D721Med (cell line): ENCODE measurements at places on chromosomes 2 and 18.

DNA sequence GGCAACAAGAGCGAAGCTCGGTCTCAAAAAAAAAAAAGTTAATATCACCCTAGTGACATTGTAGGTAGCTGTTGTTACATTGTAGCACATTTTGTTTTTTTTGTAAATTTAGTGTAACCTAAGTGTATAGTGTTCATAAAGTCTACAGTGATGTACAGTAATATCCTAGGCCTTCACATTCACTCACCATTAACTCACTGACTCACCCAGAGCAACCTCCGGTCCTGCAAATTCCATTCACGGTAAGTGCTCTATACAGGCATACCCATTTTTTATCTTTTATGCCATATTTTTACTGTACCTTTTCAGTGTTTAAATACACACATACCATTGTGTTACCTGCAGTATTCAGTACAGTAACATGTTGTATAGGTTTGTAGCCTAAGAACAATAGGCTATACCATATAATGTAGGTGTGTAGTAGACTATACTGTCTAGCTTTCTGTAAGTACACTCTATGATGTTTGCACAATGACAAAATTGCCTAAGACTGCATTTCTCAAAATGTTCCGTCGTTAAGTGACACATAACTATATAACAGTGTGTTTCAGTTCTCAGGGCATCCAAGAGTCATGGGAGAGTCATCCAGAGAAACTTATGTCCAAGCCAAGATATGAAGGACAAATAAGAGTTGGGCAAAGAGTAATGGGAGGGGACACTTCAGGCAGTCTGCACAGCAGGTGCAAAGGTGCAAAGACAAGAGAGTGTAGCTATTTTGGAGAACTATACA is 68.4 kb downstream of the TANK start:
- DNase-seq, result no peak

GRCh38 chr18:48517048-48517447 is 21.8 kb upstream of the CTIF start:
- DNase-seq, result no peak

DNA sequence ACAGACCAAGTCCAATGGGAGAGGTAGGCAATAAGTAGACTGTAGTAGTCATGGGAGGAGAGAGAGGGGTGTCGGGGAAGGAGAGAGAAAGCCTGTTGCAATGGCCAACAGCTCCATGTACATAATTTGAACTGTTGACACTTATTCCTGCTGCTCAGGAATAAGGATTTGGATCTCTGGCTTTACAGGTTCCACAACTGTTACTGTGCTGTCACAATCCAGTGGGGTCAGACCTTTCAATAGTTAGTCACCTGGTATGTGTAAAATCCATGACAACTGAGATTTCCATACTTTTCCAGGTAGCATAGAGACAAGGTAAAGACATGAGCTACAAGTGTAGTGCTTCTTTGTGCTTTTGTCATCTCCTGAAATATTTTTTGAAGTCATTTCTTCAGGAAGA is 47.5 kb upstream of the RIOK3 start:
- no peak for DNase-seq

DNA sequence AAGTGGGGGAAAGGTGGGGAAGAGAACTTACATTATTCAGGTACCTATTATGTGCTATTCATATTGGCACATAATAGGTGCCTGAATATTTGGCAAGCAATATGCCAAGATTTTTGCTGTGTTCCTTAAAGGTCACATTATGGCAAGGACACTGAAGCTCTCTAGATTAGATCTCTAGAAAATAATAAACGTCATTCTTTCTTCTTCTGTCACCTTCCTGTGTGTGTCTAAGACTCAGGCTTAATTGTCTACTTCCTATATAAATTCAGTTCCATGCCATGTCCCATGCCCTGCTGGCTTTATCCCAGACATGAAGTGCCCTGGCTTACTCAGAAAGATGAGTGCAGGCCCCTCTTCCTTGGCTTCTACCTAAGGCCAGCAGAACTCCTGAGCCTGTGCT is 191.1 kb upstream of the CTAGE1 start:
- no peak for DNase-seq

DNA sequence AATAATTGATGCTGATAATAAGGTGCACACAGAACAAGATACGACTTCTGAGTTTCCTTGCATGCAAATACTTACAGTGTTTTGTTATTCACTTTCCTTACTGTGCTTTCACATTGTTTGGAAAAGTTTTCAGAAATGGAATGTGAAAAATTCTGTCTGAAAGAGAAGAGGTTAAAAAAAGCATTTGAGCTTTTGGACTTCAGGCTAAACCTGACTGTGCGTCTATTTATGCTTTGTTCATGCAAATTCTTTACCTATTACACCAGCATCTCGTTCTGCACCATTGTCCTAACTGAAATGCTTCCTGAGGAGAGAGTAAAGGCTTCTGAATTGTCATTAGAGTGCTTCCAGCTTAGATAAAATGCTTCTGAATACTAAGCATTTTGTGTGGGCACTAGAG is 61.4 kb downstream of the LHCGR start:
- DNase-seq, result no peak

GRCh38 chr2:157076526-157077161 is 180.9 kb upstream of the GALNT5 start:
- no peak for DNase-seq

GRCh38 chr2:72173640-72174321 is 26.1 kb upstream of the CYP26B1 start:
- no peak for DNase-seq

DNA sequence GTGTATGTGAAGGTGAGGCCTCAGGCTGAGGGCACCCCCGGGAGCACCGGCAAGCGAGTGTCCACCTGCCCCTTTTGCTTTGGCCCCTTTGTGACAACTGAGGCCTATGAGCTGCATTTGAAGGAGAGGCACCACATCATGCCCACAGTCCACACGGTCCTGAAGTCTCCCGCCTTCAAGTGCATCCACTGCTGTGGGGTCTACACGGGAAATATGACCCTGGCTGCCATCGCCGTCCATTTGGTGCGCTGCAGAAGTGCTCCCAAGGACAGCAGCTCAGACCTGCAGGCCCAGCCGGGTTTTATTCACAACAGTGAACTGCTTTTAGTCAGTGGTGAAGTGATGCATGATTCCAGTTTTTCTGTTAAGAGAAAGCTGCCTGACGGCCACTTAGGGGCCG is 28.9 kb downstream of the ADNP2 start:
- no peak for DNase-seq

- no peak for DNase-seq
Measured at GRCh38 chr2:86671337-86671981, 47.8 kb upstream of the RNF103 start.

GRCh38 chr2:128608921-128609880 is 290.5 kb upstream of the HS6ST1 start:
- no peak for DNase-seq

DNA sequence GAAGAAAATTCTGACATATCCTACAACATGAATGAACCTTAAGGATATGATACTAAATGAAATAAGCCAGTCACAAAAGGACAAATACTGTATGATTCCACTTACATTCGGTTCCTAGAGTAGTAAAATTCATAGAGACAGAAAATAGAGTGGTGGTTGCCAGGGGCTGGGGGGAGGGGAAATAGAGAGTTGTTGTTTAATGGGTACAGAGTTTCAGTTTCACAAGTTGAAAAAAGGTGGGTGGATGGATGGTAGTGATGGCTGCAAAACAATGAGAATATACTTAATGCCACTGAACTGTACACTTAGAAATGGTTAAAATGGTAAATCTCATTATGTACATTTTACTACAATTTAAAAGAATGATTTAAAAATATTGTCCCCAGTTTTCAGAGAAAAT is 53.3 kb upstream of the NFU1 start:
- no peak for DNase-seq

DNA sequence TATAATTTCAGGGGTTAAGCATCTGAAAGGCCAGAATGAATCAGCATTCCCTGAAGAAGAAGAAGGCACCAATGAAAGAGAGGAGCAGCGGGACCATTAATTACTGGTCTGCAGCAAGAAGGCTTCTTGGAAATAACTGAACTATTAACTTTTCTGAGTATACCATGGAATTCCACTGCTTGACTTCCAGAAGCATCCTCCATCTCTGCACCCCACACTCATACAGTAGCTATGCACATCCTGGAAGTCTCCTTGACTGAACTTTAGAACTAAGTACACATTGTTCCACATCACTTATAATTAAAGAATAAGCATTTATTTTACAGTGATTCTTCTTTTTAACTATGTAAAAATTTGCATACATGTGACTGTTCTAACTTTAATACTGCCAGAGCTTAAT is 131.5 kb downstream of the PPP1R1C start:
- DNase-seq, result no peak

- DNase-seq, result no peak
Measured at GRCh38 chr2:28048341-28048740, 157.8 kb downstream of the BABAM2 start.

GRCh38 chr18:30852980-30853379 is 189.6 kb downstream of the DSC3 start:
- no peak for DNase-seq

DNA sequence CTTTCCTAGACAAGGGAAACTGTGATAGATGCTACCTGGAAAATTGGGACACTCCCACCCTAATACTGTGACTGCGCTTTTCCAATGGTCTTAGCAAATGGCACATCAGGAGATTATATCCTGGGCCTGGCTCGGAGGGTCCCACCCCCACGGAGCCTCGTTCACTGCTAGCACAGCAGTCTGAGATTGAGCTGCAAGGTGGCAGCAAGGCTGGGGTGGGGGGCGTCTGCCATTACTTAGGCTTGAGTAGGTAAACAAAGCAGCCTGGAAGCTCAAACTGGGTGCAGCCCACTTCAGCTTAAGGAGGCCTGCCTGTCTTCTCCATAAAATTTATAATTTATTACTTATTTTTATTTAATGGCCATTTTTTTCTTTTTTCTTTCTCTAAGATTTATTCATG is 802.1 kb upstream of the SLC39A10 start:
- DNase-seq, result no peak

- no peak for DNase-seq
Measured at GRCh38 chr2:69827796-69828540, 1.5 kb upstream of the GMCL1 start.

GRCh38 chr2:228503731-228504130 is 322.2 kb upstream of the SPHKAP start:
- DNase-seq, result no peak

DNA sequence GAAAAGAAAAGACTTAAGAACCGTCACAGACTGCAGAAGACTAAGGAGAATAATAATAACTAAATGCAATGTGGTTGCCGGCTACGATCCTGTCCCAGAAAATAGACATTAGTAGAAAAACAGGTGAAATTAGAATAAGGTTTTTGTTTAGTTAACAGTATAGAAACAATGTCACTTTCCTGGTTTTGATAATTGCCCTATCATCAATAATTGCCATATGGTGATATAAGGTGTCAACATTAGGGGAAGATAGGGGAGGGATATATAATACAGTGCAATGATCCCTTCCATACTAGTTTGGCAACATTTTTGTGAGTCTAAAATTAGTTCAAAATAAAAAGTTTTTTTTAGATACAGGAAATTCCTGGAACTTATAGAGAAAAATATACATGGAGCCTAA is 144.8 kb downstream of the SATB2 start:
- DNase-seq, result no peak

GRCh38 chr2:239994086-239994485 is 31.1 kb downstream of the NDUFA10 start:
- DNase-seq, result no peak

- DNase-seq, result no peak
Measured at GRCh38 chr2:186862869-186863709, 14.1 kb upstream of the ZSWIM2 start.

- DNase-seq, result no peak
Measured at GRCh38 chr2:136058262-136058661, 59.7 kb downstream of the CXCR4 start.

DNA sequence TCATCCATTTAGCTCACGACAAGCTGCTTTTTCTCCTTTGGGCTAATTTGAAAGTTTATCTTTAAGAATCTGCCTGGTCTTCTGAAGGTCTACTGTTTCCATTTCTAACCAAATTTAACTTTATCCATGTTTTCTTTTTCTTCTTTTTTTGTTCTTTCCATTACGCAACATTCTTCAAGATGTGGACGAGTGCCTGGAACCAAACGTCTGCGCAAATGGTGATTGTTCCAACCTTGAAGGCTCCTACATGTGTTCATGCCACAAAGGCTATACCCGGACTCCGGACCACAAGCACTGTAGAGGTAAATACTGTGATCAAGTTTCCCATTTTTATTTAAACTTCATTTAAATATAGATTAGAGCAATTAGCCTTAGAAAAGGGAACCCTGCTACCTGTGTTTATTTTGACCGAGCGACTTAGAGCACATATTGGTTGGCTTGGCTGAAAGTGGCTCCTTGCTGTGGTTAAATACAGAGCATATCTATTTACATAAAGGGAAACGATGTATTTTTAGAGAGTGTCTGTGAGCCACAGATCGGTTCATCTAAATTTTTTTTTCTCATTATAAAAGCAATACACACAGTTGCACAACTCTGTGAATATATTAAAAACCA is 183.4 kb upstream of the RASGRP3 start:
- no peak for DNase-seq

DNA sequence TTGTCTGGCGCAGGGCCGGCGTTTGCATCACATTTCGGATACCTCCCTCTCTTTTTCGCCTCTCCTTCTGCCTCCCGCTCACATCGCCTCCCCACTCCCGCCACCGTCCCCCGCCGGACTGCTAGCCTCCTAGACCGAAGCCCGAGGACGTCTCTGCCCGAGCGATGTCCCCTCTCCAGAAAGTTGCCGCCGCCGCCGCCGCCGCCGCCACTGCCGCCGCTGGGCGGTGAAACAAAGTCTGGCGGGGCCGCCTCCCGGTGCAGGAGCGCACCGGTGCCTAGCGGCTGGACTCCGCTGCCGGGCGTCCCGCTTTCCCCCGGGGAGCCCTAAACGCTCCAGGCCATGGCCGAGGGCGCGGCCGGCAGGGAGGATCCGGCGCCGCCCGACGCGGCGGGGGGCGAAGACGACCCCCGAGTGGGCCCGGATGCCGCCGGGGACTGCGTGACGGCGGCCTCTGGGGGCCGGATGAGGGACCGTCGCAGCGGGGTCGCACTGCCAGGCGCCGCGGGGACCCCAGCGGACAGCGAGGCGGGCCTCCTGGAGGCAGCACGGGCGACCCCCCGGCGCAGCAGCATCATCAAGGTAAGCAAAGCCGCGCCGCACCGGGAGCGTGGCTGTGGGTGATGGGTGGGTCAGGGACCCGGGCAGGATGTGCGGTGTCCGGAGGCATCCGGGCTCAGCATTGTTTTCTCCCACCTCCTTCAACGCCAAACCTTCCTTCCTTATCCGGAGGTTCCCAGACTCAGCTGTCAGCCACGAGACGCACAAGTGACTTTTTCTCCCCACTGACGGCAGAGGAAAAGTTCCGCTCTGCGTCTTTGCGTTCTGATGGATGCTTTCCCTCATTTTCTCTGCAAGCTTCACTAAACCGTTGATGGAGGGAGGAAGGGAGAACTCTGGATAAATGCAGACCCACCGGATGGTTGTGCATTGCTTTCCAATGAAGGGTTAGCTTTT is 643 bp downstream of the PLCL1 start:
- no peak for DNase-seq

GRCh38 chr2:908568-908967 is 42.1 kb upstream of the SNTG2 start:
- no peak for DNase-seq
